T-helper 1 cell treated with Interleukin-12 subunit alpha and Interleukin-12 subunit beta and Interleukin-4 antibody, amounts not matched to agents 30 ng/mL and 1 ng/mL, for 36 hours (primary cell): ENCODE measurements at places on chromosomes 4 and X. TPM values are rescaled to one million over a fixed set of nuclear protein-coding genes. Genes with fewer than 3 reads are reported as not detected.

Gene SPANXD
- not detected in 2 replicates for total RNA-seq

Gene MFAP3L
- 0.27 and 0.32 TPM in 2 replicates for total RNA-seq

Gene SORBS2
- not detected in 2 replicates for total RNA-seq

Gene FRMD7
- total RNA-seq, result not detected in 2 replicates

Gene PDGFC
- not detected in 2 replicates for total RNA-seq
